ENCODE measurements at places on chromosomes 5 and 9. TPM values are rescaled to one million over a fixed set of nuclear protein-coding genes. Genes with fewer than 3 reads are reported as not detected.
A peak's percentile ranks its signal among the peaks of the same experiment; 100 is the strongest.

CAST gene
- 173 TPM for total RNA-seq

GRCh38 chr5:54611290-54611951 lies 93.9 kb downstream of the SNX18 start:
- H3K27me3 ChIP-seq: no peaks in the 10 kb centered on the region
- H3K4me3 ChIP-seq: no peak overlapping the region
- no peak for DNase-seq
- H3K4me1 ChIP-seq: peaks cover 3% of the 10 kb centered on the region
- no peaks in the 10 kb centered on the region for H3K36me3 ChIP-seq
- H3K27ac ChIP-seq: no peak overlapping the region

DNA sequence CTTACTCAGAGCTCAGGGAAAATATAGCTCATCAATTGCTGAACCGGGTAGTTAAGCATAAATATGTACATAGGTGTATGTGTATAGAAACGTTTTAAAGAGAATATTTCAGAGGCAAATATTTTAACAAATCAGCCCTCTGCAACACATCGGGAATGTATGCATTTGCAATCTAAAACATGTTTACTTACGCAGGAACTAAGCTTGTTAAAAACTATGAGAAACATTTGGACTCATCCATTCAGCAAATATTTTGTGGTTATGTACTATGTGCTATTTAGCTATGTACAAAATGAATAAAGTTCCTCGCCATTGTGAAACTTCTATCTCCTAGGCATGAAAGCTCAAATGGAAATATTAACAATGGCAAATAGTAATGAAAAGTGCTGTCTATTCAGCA lies 469.9 kb downstream of the ARHGEF28 start:
- H3K4me1 ChIP-seq: peaks cover 6% of the 10 kb centered on the region
- DNase-seq: no peak
- no peak overlapping the region for H3K4me3 ChIP-seq
- no peaks in the 10 kb centered on the region for H3K36me3 ChIP-seq

DNA sequence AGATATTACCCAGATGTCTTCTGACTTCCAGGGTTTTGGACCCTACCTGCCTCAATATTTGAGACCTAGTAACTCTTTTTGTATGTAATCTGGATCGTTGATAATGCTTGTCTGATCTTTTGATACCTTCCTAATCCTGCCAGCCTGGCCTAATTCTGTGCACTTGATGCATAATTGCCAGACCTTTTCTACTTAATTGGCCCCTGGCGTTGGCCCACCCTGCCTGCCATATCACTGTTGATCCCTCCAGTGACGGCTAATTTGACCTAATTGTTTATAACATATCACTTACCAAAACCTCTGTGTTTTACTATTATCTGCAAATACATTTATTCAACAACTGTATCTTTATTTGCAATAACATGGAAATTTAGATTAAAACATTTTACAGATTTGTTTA lies 49.0 kb downstream of the SLC44A1 start:
- H3K27ac ChIP-seq: no peak overlapping the region
- no peak overlapping the region for H3K4me3 ChIP-seq
- peaks cover 9% of the 10 kb centered on the region for H3K4me1 ChIP-seq
- no peaks in the 10 kb centered on the region for H3K36me3 ChIP-seq
- no peaks in the 10 kb centered on the region for H3K27me3 ChIP-seq

HINT1 gene
- total RNA-seq: 144 TPM

- no peak overlapping the region for H3K27ac ChIP-seq
- H3K4me3 ChIP-seq: no peak overlapping the region
- DNase-seq: no peak
- no peaks in the 10 kb centered on the region for H3K4me1 ChIP-seq
- peaks cover 3% of the 10 kb centered on the region for H3K36me3 ChIP-seq
Observed at GRCh38 chr9:111533099-111533790, 8.3 kb downstream of the ZNF483 start.

DNA sequence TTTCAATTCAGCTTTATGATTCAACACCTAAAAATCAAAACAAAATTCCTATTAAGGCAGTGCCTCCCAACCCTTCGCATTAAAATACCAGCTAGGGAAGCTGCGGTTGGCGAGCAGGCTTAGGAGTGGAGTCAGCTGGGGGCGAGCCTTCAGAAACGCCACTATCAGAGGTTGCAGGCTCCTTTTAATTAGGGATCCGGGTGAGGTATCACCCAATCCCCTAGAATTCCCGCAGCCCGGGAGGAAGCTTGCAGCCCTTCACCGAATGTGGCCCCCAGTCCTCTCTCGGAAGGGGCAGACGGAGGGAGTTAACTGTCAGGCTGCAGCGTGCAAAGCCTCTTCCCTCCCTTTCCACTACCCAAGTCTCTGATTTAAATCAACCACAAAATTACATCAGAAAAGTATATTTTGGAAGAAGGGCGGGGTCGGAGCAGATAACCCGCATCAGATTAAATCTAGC lies 1.7 kb downstream of the STC2 start:
- no peaks in the 10 kb centered on the region for H3K27me3 ChIP-seq
- no peak overlapping the region for H3K27ac ChIP-seq
- no peaks in the 10 kb centered on the region for H3K36me3 ChIP-seq
- H3K4me3 ChIP-seq: no peak overlapping the region

- H3K36me3 ChIP-seq: no peaks in the 10 kb centered on the region
- H3K27me3 ChIP-seq: no peaks in the 10 kb centered on the region
- peak within 1 kb of the TSS; percentile 78 for H3K4me3 ChIP-seq
Observed at GRCh38 chr5:80255811-80256712, at the start of gene SERINC5. TSS of gene SERINC5 (minus strand) at chr5:80256048. CDS start at chr5:80255922, 126 bp downstream.
